AG10803 (cell line): ENCODE measurements at places on chromosomes 12 and 14.

DNA sequence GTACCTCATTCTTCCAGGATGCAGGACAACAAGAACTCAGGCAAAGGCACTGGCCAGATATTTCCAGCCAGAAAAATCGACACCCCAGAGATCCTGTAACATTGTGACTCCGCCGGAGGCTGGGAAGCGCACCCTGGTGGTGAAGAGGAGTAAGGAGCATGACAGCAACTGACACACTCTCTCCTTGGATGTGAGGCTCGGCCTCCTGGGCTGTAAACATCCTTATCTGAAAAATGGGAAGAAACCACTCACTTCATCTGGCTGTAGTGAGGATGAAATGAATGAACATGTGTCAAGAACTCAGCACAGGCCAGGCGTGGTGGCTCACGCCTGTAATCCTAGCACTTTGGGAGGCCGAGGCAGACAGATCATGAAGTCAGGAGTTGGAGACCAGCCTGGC, 27.5 kb downstream of the TCHP start:
- DNase-seq = peak; percentile 50

GRCh38 chr12:46460682-46461210, 88.2 kb upstream of the SLC38A2 start:
- no peak for DNase-seq

- no peak for DNase-seq
These were observed 288.5 kb upstream of the RTL1 start for GRCh38 chr14:101191721-101192660.

- peak; percentile 86 for DNase-seq
These were observed 10.2 kb downstream of the BAG5 start for GRCh38 chr14:103552011-103552845.

DNA sequence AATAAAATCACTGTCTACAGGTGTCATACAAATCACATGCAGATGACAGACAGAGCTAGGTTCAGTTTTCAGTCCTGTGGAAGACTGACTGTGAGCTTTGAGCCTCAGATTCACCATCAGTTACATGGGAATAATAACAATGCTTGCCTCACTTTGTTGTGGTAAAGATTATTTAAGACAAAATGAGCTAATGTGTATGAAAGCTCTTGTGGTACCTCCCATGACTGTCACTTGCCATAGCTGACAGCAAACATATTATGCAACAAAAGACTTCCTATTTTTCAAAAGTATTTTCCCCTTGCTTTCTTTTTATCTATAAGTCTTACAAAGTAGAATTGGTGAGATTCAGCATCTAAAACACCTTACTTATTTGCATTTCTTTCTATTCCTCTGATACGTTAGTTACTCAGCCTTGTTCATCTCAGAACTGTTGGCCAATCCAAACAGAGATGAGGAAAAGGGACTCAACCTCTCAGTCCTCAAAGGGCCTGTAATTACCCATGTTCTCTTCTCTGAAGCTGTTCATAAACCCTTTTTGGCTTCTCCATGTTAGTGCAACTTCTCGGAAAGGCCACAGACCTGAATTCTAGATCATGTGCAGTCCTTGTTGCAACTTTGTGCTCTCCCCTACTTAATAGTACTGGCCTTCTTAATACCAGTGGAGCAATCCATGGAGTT, 8.8 kb upstream of the DDHD1 start:
- no peak for DNase-seq

- no peak for DNase-seq
These were observed 49.2 kb upstream of the ERGIC2 start for GRCh38 chr12:29429999-29430715.

GRCh38 chr12:77354766-77355362, 289.5 kb upstream of the E2F7 start:
- DNase-seq = peak; percentile 9

GRCh38 chr12:87801860-87802720, 227.1 kb downstream of the C12orf50 start:
- DNase-seq = no peak

DNA sequence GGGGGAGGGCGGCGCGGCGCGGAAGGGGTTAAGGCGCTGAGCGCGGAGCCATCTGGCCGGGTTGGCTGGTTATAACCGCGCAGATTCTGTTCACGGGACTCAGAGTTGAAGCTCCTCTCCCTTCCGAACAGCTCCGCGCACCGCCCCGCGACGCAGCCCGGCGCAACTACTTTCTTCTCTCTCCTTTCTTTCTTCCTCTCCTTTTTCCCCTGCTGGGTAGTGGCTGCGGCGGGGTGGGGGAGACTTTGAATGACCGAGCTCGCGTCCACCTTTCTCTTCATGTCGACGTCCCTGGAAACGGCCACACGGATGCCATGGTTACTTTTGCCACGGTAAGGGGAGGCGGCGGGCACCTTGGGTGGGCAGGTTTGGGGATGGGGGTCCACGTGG, at the start of gene NTF3:
Gene NTF3, plus strand, starts transcription at position 98 of the 390 bp plus-strand sequence. Its CDS starts 217 bp downstream, at position 315.
- DNase-seq = peak; percentile 73

- DNase-seq = no peak
These were observed 65.0 kb downstream of the CHGA start for GRCh38 chr14:92987713-92988510.

DNA sequence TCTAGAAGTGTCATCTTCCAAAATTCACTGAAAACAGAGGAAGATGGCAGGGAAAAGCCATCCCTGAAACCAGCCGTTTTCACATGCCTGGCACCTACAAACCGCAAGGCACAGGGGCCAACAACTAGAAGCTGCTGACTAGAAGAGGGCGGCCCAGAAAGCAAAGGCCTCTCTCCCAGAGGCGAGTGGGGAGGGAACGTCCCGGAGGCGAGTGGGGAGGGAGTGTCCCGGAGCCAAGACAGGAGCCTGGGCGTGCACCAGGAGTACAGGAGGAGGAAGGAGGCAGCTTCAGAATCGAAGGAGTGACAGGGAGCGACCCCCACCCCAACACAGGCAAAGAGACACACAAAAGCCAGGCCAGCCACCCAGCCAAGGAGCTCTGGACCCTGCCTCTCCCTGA, 21.0 kb downstream of the ANKLE2 start:
- DNase-seq = no peak

- DNase-seq = peak; percentile 13
These were observed 27.0 kb downstream of the SLC25A21 start for GRCh38 chr14:37145395-37145794.

GRCh38 chr12:5442251-5443006, 10.5 kb downstream of the NTF3 start:
- peak; percentile 75 for DNase-seq

GRCh38 chr14:64540208-64541202, at the start of gene HSPA2:
Gene HSPA2, plus strand, starts transcription at chr14:64540741. Its CDS starts 109 bp downstream, at chr14:64540850.
- DNase-seq = peak; percentile 99

DNA sequence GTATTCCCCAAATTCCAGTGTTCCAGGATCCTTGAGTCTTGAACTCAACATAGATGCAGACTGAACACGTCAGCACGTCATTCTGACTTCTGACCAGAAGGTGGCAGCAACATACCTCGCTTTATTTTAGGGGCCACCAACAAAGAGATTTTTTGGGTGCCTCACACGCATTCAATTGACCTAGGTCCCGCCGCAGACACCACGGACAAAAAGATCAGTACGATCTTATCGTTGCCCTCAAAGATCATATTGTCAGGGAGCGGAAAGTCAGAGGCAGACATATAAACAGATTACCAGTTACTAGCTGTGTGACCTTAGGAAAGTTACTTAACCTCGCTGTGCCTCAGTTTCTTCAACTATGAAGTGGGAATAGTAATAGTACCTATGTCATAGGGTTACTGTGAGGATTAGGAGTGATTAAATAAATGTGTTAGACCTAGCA, 6.5 kb upstream of the PRPH start:
- DNase-seq = peak; percentile 42

GRCh38 chr12:82872088-82872487, 185.4 kb downstream of the TMTC2 start:
- no peak for DNase-seq

- DNase-seq = peak; percentile 84
These were observed 72.2 kb downstream of the CLIP1 start for GRCh38 chr12:122350141-122350848.

DNA sequence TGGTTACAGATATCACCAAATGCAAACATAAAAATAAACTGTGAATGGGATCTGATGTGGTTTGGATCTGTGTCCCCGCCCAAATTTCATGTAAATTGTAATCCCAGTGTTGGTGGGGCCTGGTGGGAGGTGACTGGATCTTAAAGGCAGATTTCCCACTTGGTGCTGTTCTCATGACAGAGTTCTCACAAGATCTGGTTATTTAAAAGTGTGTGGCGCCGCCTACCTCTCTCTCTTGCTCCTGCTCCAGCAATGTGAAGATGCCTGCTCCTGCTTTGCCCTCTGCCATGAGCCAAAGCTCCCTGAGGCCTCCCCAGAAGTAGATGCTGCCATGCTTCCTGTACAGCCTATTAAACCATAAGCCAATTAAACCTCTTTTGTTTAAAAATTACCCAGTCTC, 47.8 kb downstream of the SLC25A21 start:
- no peak for DNase-seq
